LHCN-M2 (cell line): ENCODE measurements at places on chromosomes 5 and 9. TPM values are rescaled to one million over a fixed set of nuclear protein-coding genes. Genes with fewer than 3 reads are reported as not detected.

Gene IFNW1
- total RNA-seq: not detected in 2 replicates

Gene ANAPC2
- total RNA-seq: 21.9 and 24.4 TPM in 2 replicates

Gene C5orf34
- 11.0 and 12.4 TPM in 2 replicates for total RNA-seq

Gene AIF1L
- total RNA-seq: 0.06 TPM in 1 of 2 replicates, not detected in the other

Gene ANKDD1B
- total RNA-seq: 0.06 and 0.17 TPM in 2 replicates

Gene CATSPER3
- 0.11 TPM in 1 of 2 replicates, not detected in the other for total RNA-seq

Gene STXBP1
- total RNA-seq: 40.4 and 98.0 TPM in 2 replicates

Gene MARVELD2
- 0.26 TPM in 1 of 2 replicates, not detected in the other for total RNA-seq

Gene SLC9A3
- 4.2 and 4.4 TPM in 2 replicates for total RNA-seq

Gene RFESD
- 1.9 TPM in 2 replicates for total RNA-seq

Gene RANBP3L
- 0.83 and 2.1 TPM in 2 replicates for total RNA-seq

Gene PROB1
- 6.0 and 6.2 TPM in 2 replicates for total RNA-seq

Gene DDX4
- not detected in 2 replicates for total RNA-seq

Gene FSTL4
- total RNA-seq: 0.26 and 0.40 TPM in 2 replicates

Gene TSSK1B
- total RNA-seq: 0.06 and 0.52 TPM in 2 replicates

Gene SPINK4
- total RNA-seq: not detected in 2 replicates

Gene HCN1
- total RNA-seq: 0.06 TPM in 1 of 2 replicates, not detected in the other

Gene ADAMTS12
- total RNA-seq: 8.2 and 11.6 TPM in 2 replicates

Gene PHYHD1
- 17.3 and 19.5 TPM in 2 replicates for total RNA-seq

Gene DMRT2
- 0.06 TPM in 1 of 2 replicates, not detected in the other for total RNA-seq

Gene PCDHB13
- total RNA-seq: 3.5 and 5.1 TPM in 2 replicates

Gene RNF183
- total RNA-seq: not detected in 2 replicates

Gene NTRK2
- not detected in 2 replicates for total RNA-seq

Gene PPP3R2
- total RNA-seq: not detected in 2 replicates

Gene HAVCR1
- total RNA-seq: not detected in 2 replicates

Gene INSL6
- not detected in 2 replicates for total RNA-seq

Gene CSF2
- total RNA-seq: not detected in 2 replicates

Gene SLC6A7
- not detected in 2 replicates for total RNA-seq

Gene TUBB4B
- total RNA-seq: 517 and 586 TPM in 2 replicates

Gene TMEM174
- total RNA-seq: not detected in 2 replicates

Gene FBXL7
- total RNA-seq: 6.2 and 7.6 TPM in 2 replicates

Gene TRIM36
- 3.9 and 5.4 TPM in 2 replicates for total RNA-seq

Gene PTGS1
- total RNA-seq: 1.7 TPM in 2 replicates

Gene DMRT3
- not detected in 2 replicates for total RNA-seq

Gene PCDHGB1
- 6.8 and 8.1 TPM in 2 replicates for total RNA-seq

Gene PGM5
- not detected in 2 replicates for total RNA-seq

Gene MYORG
- 1.2 and 1.5 TPM in 2 replicates for total RNA-seq

Gene PCDHAC2
- 0.06 and 0.23 TPM in 2 replicates for total RNA-seq
